ENCODE measurements at places on chromosomes 12 and 14.

DNA sequence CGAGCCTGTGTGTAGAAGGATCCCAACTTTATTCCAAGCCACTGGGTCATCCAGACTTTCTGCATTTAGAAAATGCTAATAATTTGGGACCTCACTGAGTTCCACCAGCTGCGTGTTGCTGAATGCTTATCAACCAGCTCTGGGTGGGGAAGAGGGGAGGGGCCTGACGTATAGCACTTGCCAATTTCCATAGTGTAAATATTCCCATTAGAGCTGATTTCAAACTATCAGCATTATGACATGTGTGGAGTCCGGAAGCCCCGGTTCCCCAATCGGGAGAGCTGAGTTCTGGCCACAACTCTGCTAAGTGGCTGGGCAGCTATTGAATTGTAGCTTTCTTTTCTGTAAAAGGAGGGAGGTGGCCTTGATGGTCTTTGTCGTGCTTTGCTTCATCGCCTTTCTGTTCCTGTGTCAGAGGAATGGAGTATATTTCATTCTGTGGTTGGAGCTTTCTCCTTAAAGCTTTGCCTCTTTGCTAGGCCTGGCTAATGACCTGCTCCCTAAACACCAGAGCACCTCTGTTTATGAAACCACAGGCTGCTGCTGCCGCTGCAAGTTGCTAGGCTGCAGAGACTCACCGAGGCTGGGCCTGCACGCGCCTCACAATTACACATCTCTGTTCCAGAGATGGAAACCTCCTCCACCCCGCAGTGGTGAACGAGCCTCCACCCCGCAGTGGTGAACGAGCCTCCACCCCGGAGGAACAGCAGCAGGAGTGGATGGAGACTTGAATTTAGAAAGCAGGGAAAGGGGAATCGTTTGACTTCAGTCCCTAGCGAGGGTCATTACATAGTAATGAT is 7.7 kb upstream of the BCL7A start:
- DNase-seq: no peak

GRCh38 chr12:19369691-19370148 is 69.6 kb upstream of the AEBP2 start:
- DNase-seq: no peak

- DNase-seq: no peak
Observed at GRCh38 chr12:131920157-131920508, 8.9 kb upstream of the PUS1 start.

DNA sequence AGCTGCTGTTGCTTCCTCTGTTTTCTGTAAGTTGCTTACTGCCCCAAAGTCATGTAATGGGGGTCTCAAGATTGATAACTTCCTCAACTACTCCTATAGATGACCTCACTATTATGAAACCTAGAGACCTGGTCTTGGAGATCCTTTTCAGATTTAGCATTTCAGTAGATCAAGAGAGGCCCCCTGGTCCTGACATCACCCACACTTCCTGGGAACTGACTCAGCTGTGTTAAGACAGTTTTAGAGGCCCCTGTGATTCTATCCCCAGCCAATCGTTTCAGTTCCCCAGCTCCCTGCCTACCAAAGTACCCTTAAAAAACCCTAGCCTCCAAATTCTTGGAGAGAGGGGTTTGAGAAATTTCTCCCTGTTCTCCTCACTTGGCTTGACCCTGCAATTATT is 9.2 kb upstream of the ARG2 start:
- DNase-seq: no peak

DNA sequence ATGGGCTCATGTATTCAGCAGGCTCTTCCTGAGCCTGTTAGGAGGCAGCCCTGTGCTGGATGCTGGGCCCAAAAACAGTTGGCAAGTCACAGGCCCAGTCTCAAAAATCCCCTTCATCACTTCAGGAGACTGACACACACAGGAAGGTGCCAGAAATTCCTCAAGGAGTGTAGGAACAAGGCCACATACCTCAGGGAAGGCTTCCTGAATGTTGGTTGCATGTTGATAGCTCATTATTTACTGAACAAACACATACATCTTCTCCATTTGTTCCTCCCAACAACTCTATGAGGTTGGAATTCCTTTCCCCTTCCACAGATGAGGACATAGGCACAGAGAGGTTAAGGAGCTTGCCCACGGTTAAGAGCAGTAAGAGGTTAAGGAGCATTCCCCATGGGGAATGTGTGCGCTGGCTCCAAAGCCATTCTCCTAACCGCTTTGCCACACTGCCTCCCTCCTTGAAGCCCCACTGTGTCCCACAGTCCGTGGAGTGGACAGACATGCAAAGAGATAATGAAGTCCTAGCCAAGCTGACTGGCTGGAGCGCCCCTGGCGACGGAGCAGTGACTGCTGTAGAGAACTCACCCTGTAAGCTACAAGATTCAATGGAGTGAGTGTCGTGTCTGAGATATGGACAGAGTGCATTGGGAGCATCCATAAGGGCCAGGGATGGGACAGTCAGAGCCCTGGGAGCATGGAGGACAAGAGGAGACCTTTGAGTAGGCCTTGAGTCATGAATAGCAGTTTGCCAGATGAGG is 3.3 kb downstream of the HHIPL1 start:
- no peak for DNase-seq

DNA sequence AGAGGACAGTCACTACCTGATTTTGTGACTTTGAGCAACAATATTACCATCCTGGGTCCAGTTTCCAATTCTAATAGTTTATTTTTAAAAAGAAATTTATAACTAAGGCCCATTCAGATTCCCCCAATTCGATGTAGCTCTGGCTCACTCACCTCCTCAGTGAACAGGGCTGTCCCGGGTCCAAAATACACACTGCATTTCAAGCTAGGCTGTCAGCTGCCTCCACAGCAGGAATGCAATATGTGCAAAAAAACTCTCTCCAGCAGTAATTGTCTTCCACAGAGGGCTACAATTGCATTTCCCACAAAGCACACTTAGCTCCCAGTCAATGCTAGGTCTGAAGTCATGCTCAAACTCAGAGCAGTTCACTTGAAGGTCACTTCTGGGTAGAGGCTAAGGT is 39.3 kb upstream of the ZNF641 start:
- no peak for DNase-seq

DNA sequence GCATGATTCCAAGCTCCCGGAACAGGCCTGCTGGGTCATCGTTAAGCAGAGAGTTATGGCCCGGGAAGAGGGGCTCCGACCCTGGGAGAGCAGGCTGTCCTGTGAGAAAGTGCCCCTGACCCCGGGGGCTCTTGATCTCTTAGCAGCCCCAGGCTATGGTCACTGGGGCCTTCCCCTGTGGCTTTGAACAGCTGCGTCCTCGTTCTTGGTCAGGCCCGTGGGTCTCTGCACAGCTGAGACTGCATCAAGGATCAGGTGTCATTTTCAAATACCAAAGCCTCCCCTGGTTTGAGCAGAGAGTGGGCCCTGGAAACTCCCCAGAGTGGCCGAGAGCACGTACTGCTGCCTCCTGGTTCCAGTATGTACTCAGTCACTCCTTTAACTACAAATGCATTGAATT is 114.8 kb downstream of the ESRRB start:
- DNase-seq: no peak

GRCh38 chr14:23148591-23149249 is 29.7 kb upstream of the CEBPE start:
- no peak for DNase-seq

DNA sequence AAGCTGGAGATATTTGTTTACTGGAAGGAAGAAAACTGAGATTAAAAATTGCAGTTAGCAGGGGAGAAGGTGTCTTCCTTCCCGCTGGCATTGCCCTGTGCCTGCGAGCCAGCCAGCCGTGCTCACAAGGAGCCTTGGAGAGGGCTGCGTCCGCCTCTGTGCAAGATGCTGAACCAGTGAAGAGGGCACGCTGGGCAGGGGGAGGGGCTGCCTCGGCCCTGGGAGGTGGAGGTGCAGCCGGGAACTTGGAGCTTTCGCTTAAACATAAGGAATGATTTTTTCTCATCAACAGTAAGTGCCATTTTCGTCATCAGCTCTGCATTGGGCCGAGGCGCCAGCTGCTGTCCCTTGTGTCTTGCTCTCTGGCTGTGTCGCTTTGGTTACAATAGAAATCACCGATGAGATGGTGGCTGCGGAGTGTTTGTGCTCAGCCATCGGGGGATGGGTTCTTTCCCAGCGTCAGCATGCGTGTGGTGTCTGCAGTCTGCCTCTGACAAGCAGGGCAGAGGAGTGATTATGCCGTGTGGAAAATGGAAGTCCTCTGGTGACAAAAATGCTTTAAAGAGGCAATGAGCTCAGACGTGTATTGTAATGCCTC is 97.3 kb downstream of the ESR2 start:
- no peak for DNase-seq

DNA sequence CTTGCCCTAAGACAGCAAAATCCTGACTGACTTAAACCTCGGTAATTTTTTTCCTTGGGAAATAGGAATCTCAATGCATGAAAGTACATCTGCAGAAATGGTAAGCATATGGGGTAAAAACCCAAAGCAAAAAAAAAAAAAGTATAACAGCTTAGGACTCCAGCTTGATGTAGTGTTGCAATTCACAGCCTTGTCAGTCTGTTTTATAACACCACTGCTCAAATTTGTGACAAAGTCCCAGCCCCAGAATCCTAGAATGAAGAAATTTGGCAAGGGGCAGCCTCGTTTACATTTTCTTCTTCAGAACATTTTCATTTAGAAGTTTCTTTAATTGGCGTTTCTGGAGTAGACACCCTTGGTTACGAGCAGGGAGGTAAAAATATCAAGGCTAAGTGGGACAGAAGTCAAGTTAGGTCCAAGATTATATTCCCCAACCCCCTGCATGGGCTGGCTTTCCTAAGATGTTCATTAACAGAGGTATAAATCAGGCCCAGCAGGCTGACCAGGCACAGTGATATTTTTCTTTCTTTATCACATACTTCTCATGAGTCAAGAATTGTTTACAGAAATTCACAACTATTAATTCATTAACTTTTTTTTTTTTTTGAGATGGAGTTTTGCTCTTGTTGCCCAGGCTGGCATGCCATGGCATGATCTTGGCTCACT is 424.0 kb downstream of the RMST start:
- no peak for DNase-seq
